ENCODE measurements at places on chromosomes 4 and X. TPM values are rescaled to one million over a fixed set of nuclear protein-coding genes. Genes with fewer than 3 reads are reported as not detected.
A peak's percentile ranks its signal among the peaks of the same experiment; 100 is the strongest.

DNA sequence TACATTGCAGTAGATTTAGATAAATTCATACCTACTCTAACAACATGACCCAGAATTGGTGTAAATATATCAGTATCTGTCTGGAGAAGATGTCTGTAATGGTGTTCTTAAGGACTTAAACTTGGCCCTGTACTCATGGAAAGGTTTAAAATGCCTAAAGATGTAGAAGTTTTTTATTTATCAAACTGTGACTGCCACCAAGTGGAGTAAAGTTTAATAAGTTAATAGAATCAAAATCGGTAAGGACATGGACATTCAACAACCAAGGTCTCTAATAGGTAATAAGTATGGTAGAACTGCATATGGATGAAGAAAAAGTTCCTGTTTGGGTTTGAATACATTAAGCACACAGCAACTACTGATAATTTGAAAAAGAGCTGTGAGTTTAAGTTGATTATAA lies 474.0 kb upstream of the NDST3 start:
- no peaks in the 10 kb centered on the region for H3K36me3 ChIP-seq
- DNase-seq: no peak
- H3K27ac ChIP-seq: no peak overlapping the region

GRCh38 chrX:40176351-40177116 lies 78.8 kb upstream of the BCOR start:
- no peaks in the 10 kb centered on the region for H3K27me3 ChIP-seq
- H3K27ac ChIP-seq: peak overlapping the region; percentile 84
- H3K4me3 ChIP-seq: peak overlapping the region; percentile 23
- H3K4me1 ChIP-seq: peaks cover 22% of the 10 kb centered on the region
- no peaks in the 10 kb centered on the region for H3K36me3 ChIP-seq
- peak; percentile 82 for DNase-seq

GRCh38 chr4:41256740-41257256 lies at the start of gene UCHL1:
UCHL1 (plus strand) TSS chr4:41256928; CDS start chr4:41256977, 49 bp downstream.
- H3K4me1 ChIP-seq: no peaks in the 10 kb centered on the region
- H3K27me3 ChIP-seq: peaks cover 4% of the 10 kb centered on the region
- no peak within 1 kb of the TSS for H3K4me3 ChIP-seq
- no peak for DNase-seq

DNA sequence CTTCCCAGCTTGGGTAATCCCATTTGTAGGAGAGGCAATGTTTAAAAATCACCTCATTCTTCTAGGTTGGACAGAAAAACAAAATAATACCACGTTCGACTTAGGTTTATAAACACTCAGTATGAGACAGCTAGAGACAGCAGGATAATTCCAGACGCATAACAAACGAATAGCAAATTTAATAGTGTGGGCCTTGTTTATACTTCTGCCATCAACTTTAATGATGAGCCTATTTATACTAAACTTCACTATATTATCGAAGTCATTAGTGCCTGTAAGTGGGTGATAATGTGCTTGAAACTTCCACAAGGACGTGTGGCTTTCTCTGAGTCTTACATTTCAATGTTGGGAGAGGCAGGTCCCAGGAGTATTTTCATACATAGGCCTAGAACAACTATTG lies 255.7 kb upstream of the PPARGC1A start:
- H3K27ac ChIP-seq: no peak overlapping the region
- no peaks in the 10 kb centered on the region for H3K36me3 ChIP-seq
- no peaks in the 10 kb centered on the region for H3K4me1 ChIP-seq
- H3K27me3 ChIP-seq: no peaks in the 10 kb centered on the region
- H3K4me3 ChIP-seq: no peak overlapping the region

- peak; percentile 74 for DNase-seq
- peaks cover 80% of the 10 kb centered on the region for H3K4me1 ChIP-seq
- H3K27me3 ChIP-seq: no peaks in the 10 kb centered on the region
- no peak overlapping the region for H3K4me3 ChIP-seq
- H3K36me3 ChIP-seq: no peaks in the 10 kb centered on the region
Measured at GRCh38 chr4:15649914-15650545, 5.1 kb downstream of the FBXL5 start.

DNA sequence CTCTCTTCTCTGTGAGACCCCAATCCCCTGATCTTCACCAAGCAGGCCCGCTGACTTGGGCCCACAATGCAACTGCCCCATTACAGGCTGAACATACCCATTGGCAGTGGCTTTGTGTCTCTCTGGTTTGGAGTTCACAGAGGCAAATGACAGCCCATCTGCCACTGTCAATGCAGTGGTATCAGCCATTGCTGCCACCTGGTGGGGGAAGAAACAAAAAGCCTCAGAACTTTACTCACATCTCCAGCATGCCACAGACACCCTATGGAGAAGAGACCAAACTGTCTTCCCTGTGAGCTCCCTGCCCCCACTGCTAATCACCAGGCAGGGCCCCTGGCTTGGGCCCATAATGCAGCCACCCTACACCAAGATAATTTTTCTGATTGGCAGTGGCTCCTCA lies 729.3 kb upstream of the ACTRT1 start:
- H3K36me3 ChIP-seq: no peaks in the 10 kb centered on the region
- H3K27me3 ChIP-seq: no peaks in the 10 kb centered on the region
- no peak overlapping the region for H3K27ac ChIP-seq
- no peaks in the 10 kb centered on the region for H3K4me1 ChIP-seq
- DNase-seq: peak; percentile 42
- H3K4me3 ChIP-seq: no peak overlapping the region

- H3K27me3 ChIP-seq: no peaks in the 10 kb centered on the region
- no peak overlapping the region for H3K4me3 ChIP-seq
- no peaks in the 10 kb centered on the region for H3K4me1 ChIP-seq
- no peaks in the 10 kb centered on the region for H3K36me3 ChIP-seq
Measured at GRCh38 chr4:6125103-6125651, 75.2 kb downstream of the JAKMIP1 start.

DNA sequence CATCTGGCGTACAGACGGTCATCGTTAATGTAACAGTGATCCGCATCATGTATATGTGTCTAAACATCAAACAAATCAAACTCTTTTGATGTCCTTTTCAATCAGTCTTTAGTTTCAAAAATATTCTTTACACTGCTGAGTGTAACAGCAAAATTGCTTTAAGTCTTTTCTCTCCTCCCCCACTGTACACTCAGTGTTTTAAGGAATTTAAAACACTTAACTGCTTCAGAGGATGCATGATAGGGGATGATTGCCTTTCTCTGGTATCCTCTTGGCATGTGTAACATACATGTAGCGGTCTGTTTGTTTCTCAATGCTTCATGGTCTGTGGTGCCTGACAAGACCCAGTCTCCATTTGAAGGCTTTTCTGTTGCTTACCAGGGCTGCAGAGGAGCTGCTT lies 41.6 kb downstream of the LIMCH1 start:
- no peak overlapping the region for H3K27ac ChIP-seq
- no peak for DNase-seq
- H3K4me3 ChIP-seq: no peak overlapping the region
- H3K36me3 ChIP-seq: no peaks in the 10 kb centered on the region
- no peaks in the 10 kb centered on the region for H3K27me3 ChIP-seq

DNA sequence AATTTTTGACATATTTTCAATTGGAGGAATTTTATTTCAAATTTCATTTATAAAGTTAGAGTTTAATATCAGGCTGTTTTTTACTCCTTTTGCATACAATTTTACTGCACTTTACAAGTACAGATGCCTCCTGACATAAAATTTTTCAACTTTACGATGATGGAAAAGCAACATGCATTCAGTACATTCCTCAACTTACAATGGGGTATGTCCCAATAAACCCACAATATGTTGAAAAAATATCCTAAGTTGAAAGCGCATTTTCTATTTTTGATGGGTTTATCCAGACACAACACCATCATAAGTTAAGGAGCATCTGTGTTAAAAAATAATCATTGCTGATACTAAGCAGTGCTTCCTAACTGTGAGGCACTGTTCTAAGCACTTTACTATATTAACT lies 4.3 kb downstream of the KLHL5 start:
- H3K4me1 ChIP-seq: peaks cover 11% of the 10 kb centered on the region
- H3K4me3 ChIP-seq: no peak overlapping the region
- no peak for DNase-seq
- no peaks in the 10 kb centered on the region for H3K36me3 ChIP-seq

GRCh38 chr4:174554231-174554728 lies 32.0 kb upstream of the HPGD start:
- H3K4me3 ChIP-seq: no peak overlapping the region
- no peaks in the 10 kb centered on the region for H3K36me3 ChIP-seq
- H3K4me1 ChIP-seq: no peaks in the 10 kb centered on the region

DNA sequence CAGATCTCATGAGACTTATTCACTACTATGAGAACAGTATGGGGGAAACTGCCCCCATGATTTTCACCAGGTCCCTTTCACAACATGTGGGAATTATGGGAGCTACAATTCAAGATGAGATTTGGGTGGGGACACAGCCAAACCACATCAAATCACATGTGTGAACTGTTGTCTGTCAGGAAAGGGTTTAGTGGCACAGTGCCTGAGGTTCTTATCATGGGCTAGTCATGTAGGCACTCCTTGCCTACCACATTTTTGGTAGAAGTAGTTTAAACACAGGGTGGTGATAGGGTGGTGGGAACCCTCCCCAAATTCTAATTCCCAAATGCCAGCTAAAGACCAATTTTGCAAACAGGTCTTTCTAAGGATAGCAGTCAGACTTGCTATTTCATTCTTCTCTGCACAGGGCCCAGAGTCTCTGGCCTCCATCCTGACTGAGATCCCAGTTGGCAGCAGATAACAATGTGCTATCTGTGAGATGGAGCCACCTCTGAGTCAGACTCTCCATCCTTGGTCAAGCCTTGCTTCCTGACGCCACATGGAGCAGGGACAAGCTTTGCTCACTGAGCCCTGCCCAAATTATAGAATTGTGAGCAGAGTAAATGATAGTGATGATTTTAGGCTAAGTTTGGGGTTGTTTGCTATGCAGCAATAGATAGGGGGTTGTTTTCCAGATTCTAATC lies 33.5 kb upstream of the SETD7 start:
- H3K4me1 ChIP-seq: no peaks in the 10 kb centered on the region
- H3K4me3 ChIP-seq: no peak overlapping the region
- no peak for DNase-seq

GRCh38 chrX:39969819-39970504 lies 127.8 kb downstream of the BCOR start:
- DNase-seq: no peak
- no peaks in the 10 kb centered on the region for H3K36me3 ChIP-seq
- no peak overlapping the region for H3K4me3 ChIP-seq
- no peak overlapping the region for H3K27ac ChIP-seq
- peaks cover 18% of the 10 kb centered on the region for H3K4me1 ChIP-seq

- DNase-seq: no peak
- H3K4me3 ChIP-seq: no peak overlapping the region
- H3K27me3 ChIP-seq: no peaks in the 10 kb centered on the region
- no peaks in the 10 kb centered on the region for H3K4me1 ChIP-seq
Measured at GRCh38 chr4:118158763-118159375, 124.6 kb downstream of the NDST3 start.

DNA sequence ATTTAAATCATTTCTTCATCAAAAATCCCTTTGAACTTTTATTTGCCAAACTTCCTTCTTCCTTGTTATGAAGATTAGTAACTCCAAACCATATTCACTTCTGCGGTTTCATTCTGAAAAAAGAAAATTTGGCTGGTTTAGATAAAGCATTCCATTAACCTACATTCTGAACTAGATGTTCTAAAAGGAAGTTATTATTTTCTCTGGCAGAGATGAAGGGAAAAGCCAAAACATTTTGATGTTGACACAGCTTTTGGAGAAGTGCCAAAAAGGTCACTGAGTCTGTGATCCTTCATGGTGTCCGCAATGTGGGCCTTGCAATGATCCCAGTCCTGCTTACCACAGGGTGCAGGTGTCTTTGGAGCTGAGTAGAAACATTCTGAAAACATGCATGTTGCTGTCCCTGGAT lies 36.0 kb downstream of the CXCL8 start:
- no peak overlapping the region for H3K4me3 ChIP-seq
- H3K4me1 ChIP-seq: no peaks in the 10 kb centered on the region
- no peaks in the 10 kb centered on the region for H3K27me3 ChIP-seq
- no peak overlapping the region for H3K27ac ChIP-seq

- no peaks in the 10 kb centered on the region for H3K27me3 ChIP-seq
- no peak for DNase-seq
- H3K4me1 ChIP-seq: peaks cover 16% of the 10 kb centered on the region
- H3K27ac ChIP-seq: no peak overlapping the region
- H3K36me3 ChIP-seq: no peaks in the 10 kb centered on the region
Measured at GRCh38 chrX:9510980-9511379, 46.1 kb downstream of the TBL1X start.

- no peaks in the 10 kb centered on the region for H3K36me3 ChIP-seq
- H3K27ac ChIP-seq: peak overlapping the region; percentile 7
- H3K4me3 ChIP-seq: peak overlapping the region; percentile 32
- DNase-seq: no peak
Measured at GRCh38 chrX:37754516-37754915, 25.3 kb upstream of the CYBB start.

DNA sequence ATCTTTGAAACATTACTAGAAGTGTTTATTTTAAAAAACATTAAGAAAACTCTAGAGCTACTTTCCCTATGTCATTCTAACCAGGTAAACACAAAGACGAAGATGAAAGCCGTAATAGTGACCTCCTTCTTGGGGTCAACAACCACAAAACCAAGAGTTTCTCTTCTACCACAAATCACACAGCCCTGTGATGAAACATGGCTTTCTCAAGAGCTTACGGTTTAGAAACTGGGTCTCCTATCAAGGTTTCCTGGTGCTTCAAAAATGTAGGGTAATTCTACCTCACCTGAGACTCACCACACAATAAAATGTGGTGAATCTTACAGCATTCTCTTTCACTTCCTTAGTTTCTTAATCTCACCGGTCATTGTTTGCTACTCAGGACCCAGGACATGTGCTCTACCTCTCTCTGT lies 50.9 kb downstream of the CORIN start:
- H3K36me3 ChIP-seq: no peaks in the 10 kb centered on the region
- H3K4me3 ChIP-seq: no peak overlapping the region
- H3K4me1 ChIP-seq: no peaks in the 10 kb centered on the region
- no peaks in the 10 kb centered on the region for H3K27me3 ChIP-seq
- no peak for DNase-seq

- H3K36me3 ChIP-seq: no peaks in the 10 kb centered on the region
- H3K27ac ChIP-seq: no peak overlapping the region
- H3K4me3 ChIP-seq: no peak overlapping the region
- no peaks in the 10 kb centered on the region for H3K4me1 ChIP-seq
- H3K27me3 ChIP-seq: no peaks in the 10 kb centered on the region
Measured at GRCh38 chr4:153026591-153027346, 90.6 kb downstream of the FHDC1 start.

- no peak overlapping the region for H3K4me3 ChIP-seq
- H3K36me3 ChIP-seq: no peaks in the 10 kb centered on the region
- DNase-seq: no peak
Measured at GRCh38 chr4:167903291-167903721, 189.0 kb upstream of the ANXA10 start.

Gene TMEM47
- total RNA-seq: not detected

Gene TBX22
- total RNA-seq: not detected

Gene ATP8A1
- 33.5 TPM for total RNA-seq

Gene PITX2
- not detected for total RNA-seq

Gene PRICKLE3
- total RNA-seq: 12.0 TPM

Gene GPR173
- not detected for total RNA-seq

Gene CFAP47
- not detected for total RNA-seq

Gene MAP3K15
- total RNA-seq: not detected

Gene INTS6L
- 46.0 TPM for total RNA-seq

All from CD4-positive, alpha-beta memory T cell (primary cell).